ENCODE measurements at places on chromosomes 6 and 20.

DNA sequence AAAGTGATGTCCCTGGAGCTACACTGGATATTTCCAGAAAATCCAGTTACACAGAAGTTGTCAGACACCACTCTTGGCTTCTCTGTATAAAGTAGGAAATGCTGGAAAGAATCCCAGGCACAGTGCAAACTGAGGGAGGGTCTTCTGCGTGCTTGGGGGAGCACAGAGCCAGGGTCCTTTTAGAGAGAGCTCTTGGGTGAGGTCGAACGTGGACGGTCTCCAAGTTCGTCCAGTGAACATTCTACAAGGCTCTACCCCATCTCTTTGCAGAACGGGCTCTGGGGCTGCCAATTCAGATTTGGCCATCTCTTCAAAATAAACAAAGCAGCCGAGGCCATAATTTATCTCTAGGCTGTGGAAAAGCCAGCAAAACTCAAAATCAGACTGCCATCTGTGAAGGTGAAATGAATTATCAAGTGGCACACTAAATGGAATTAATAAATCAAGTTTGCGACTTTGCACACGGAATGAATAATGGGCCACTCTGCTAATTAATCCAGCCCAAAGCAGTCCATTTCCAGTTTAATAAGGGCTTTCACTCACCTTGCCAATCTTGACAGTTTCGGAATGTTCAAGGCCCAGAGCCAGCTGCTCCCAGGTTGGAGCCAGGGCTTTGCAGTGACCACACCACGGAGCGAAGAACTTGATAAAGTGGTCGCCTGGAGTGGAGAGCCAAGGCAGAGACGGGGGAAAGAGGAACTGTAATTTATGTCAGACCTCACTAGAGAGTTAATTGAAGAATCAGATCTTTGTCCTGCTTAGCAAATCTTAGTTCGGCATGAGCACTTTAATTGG lies 19.3 kb downstream of the TXNDC5 start:
- no peak for DNase-seq

DNA sequence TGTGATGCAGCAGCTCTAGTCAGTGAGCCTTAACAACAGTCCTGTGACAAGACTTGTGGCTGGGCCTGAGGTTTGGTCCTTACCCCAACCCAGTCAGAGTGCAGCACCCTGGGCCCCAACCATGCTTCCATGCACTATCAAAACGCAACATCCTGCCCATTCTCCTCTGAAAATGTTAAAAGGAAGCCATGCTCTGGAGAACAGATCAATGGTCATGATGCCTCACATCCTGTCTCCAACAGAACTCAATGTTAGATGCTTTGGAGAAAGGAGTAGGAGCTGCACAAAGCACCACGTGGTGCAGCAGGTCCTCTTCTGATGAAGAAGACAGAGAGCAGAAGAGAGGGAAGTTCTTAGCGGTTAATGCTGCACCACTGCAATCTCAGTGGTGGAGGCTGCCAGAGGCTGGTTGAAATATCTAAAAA lies 41.9 kb downstream of the TRAM2 start:
- DNase-seq: no peak

- no peak for DNase-seq
Measured at GRCh38 chr6:25239059-25239458, 40.1 kb upstream of the CARMIL1 start.

GRCh38 chr6:107284805-107285204 lies 169.5 kb upstream of the BEND3 start:
- no peak for DNase-seq

- no peak for DNase-seq
Measured at GRCh38 chr20:46695892-46696291, 6.6 kb upstream of the TP53RK start.

GRCh38 chr6:20805021-20805420 lies 270.8 kb downstream of the CDKAL1 start:
- DNase-seq: no peak

All from stimulated activated CD4-positive, alpha-beta T cell treated with anti-CD3 and anti-CD28 coated beads, Interleukin-1b, Interleukin-23, amount 100 ng/mL, for 1 hour (primary cell).